ENCODE measurements at places on chromosomes 16 and 17.

GRCh38 chr16:54651440-54652195 is 279.0 kb upstream of the IRX5 start:
- no peak for DNase-seq

DNA sequence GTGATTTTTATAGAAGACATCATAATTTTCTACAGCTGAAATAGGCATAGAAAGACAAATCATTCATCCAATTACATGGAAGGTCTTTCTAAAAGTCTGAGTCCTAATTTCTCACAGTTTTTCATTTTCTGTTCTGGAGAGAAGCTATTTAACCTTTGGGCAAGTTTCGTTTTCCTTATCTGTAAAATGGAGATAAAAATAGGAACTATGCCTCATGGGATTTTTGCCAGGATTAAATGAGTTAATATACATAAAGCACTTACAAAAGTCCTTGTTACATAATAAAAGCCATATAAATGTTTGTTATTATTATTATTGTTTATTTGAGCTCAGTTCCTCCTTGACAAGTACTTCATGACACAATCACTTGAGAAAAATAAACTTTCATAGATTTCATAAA is 121.4 kb downstream of the SKAP1 start:
- DNase-seq, result peak; percentile 30

- DNase-seq, result peak; percentile 5
Measured at GRCh38 chr16:50444526-50444925, 75.7 kb upstream of the BRD7 start.

DNA sequence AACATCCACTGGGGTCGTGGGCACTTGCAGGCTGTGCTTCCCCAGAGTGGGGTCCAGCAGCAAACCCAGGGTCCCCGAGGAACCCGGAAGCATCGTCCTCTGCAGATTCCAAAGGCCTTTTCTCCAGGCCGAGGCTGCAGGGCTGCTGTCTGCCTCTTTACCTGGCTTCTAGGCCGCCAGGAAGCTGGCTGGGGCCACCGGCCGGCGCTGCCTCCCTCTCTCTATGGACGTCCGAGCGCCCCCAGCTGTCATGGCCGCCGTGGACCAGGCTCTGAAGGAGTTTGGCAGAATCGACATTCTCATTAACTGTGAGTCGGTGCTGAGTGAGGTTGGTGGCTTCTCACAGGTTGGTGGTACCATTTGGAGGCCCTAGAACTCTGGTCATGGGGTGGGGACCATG is 5.6 kb downstream of the DECR2 start:
- DNase-seq, result no peak
